Activated CD8-positive, alpha-beta T cell treated with anti-CD3 and anti-CD28 coated beads for 36 hours (primary cell): ENCODE measurements at places on chromosomes 1 and 21.

DNA sequence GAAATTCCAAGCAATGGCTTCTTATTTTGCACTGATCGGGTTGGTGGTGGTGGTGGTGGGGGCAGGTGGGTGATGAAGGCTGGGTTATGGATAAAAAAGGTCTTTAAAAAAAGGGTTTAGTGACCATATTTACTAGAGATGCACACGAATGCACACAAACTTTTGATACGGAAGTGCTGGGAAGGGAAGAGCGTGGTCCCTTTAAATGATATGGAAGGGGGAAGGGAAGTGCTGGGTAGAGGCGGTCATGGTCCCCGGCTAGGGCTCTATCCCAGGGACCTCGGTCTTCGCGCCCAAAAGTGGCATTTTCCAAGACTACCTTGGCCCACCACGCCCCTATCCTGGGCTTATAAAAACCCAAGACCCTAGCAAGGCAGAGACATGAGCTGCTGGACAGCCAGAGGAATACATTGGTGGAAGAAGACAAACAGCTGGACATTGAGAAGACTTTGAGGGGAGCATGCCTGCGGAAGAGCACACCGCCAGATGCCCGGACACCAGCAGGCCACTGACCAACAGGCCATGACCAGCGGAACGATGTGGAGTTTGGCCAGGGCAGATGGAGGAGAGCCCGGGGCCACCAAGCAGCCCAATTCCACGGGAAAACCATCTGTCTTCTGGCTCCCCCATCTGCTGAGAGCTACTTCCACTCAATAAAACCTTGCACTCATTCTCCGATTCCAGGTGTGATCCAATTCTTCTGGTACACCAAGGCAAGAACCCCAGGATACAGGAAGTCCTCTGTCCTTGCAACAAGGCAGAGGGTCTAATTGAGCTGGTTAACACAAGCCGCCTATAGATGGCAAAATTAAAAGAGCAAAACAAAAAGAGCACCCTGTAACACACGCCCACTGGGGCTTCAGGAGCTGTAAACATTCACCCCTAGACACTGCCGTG is 1720.2 kb downstream of the MRPL39 start:
- no peaks in the 10 kb centered on the region for H3K36me3 ChIP-seq
- peak overlapping the region; percentile 74 for H3K27ac ChIP-seq
- H3K27me3 ChIP-seq = no peaks in the 10 kb centered on the region
- peak overlapping the region; percentile 66 for H3K4me3 ChIP-seq
- H3K4me1 ChIP-seq = peaks cover 12% of the 10 kb centered on the region

- no peaks in the 10 kb centered on the region for H3K36me3 ChIP-seq
- H3K27me3 ChIP-seq = peaks cover 5% of the 10 kb centered on the region
- peaks cover 3% of the 10 kb centered on the region for H3K4me1 ChIP-seq
- H3K27ac ChIP-seq = no peak overlapping the region
Measured at GRCh38 chr1:33517596-33518250, 45.3 kb downstream of the ZSCAN20 start.

DNA sequence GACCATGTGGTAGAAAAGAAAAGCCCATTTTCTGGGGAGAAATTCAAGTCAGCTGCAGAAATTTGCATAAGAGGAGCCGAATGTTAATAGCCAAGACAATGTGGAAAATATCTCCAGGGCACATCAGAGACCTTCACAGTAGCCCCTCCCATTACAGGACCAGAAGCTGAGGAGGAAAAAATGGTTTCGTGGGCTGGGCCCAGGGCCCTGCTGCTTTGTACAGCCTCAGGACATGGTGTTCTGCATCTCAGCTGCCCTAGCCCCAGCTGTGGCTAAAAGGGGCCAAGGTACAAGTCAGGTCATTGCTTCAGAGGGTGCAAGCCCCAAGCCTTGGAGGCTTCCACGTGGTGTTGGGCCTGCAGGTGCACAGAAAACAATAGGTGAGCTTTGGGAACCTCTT is 108.3 kb downstream of the DMRTB1 start:
- no peak overlapping the region for H3K4me3 ChIP-seq
- no peaks in the 10 kb centered on the region for H3K36me3 ChIP-seq
- DNase-seq = no peak
- H3K4me1 ChIP-seq = peaks cover 11% of the 10 kb centered on the region
- H3K27me3 ChIP-seq = peaks cover 12% of the 10 kb centered on the region

DNA sequence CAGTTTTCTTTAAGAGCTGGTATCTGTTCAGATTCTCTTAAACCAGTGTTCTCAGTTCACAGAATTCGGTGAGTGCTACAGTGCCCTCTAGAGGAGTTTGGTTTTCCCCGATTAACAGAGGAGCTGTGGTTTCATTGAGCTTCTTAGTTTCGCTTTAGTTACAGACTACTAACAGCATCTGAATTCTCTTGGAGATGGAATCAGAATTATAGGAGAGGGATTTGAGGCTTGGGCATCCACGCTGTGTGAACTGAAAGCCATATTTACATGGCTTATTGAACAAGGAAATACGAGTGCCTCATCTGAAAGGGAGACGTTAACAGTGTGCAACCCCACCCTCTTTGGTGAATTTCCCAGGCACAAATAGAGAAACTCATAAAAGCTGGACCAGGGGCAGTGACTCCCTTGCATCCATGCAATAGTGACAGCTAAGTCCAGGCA is 202.0 kb downstream of the USH2A start:
- peak; percentile 24 for DNase-seq
- H3K4me3 ChIP-seq = peak overlapping the region; percentile 56
- no peaks in the 10 kb centered on the region for H3K4me1 ChIP-seq
- H3K27ac ChIP-seq = no peak overlapping the region

DNA sequence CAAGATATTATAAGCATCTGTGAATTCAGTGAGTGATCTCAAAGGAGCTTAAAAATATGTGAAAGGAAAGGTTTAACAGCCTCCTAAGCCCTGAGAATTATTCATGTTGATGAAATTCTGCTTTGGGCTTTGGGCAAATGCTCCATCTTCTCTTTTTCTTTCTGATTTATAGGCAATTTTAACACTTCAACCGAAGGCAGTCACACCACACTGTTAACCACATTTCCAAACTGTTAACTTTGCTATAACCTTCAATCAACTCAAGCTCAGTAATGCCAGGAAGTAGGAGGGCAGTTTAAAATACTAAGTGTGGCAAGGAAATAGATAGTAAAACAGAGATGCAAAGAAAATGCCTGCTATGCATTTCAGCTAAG is 54.4 kb upstream of the NEK7 start:
- peak overlapping the region; percentile 79 for H3K27ac ChIP-seq
- no peaks in the 10 kb centered on the region for H3K36me3 ChIP-seq
- no peaks in the 10 kb centered on the region for H3K27me3 ChIP-seq
- peak; percentile 14 for DNase-seq

DNA sequence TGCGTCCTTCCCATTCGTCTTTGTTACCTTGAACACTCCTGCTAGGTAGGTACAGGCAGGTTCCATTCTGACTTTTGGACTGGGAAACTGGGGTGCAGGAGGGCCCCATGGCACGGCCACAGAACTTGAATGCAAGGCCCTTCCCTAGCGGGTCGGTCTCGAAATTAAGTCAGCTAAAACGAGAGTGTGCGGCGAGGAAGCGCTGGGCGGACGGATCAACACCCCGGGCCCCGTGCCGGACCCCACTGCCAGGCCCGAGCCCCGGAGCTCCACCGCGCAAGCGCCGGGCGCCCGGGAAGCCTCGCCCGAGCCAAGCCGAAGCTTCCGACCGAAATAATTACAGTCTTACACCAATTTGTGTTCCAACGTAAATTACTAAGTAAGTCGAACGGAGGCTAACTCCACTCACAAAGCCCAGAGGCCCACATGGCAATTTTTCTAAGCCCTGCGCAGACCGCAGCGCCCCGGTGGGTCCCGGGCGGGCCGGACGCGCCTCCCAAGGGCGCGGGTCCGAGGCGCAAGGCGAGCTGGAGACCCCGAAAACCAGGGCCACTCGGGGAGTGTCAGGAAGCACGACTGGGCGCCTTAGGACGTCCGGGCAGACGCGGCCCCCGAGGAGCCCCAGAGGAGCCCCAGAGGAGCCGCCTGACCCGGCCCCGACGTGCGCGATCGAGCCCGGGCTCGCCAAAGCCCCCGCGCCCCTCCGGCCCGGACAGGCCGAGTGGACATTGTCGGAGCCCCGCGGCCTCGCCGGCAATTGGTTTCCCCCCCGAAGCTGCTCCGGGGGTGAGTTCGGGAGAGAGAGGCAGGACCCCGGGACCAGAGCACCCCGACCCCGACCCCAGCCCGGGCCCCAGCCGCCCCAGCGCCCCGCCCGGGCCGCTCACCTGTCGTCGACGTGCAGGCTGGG is 624 bp downstream of the RIPK4 start:
- H3K4me1 ChIP-seq = peaks cover 26% of the 10 kb centered on the region
- peak overlapping the region; percentile 69 for H3K4me3 ChIP-seq
- no peak overlapping the region for H3K27ac ChIP-seq
- H3K27me3 ChIP-seq = peaks cover 66% of the 10 kb centered on the region

- DNase-seq = no peak
- no peaks in the 10 kb centered on the region for H3K4me1 ChIP-seq
- H3K4me3 ChIP-seq = no peak overlapping the region
- H3K36me3 ChIP-seq = no peaks in the 10 kb centered on the region
- H3K27me3 ChIP-seq = no peaks in the 10 kb centered on the region
Measured at GRCh38 chr1:228337711-228338520, 68.7 kb downstream of the TRIM11 start.

DNA sequence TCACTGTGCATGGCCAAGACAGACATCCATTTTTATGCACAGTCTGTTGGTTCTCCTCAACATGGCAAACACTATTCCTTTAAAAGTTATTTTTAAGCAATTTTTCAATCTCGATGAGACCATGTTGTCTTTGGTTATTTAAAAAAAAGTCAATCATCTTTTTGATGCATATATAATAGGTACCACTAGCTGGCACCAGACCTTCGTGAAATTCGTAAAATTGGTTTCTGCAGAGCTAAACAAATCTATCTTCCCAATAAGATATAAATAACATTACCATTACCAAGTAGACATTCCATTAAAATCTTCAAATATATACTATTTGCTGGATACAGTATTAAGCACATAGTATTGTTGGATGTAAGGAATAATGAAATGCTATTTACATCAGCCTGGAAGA is 220.0 kb upstream of the GREM2 start:
- no peaks in the 10 kb centered on the region for H3K36me3 ChIP-seq
- no peaks in the 10 kb centered on the region for H3K27me3 ChIP-seq
- H3K4me1 ChIP-seq = no peaks in the 10 kb centered on the region
- no peak for DNase-seq

DNA sequence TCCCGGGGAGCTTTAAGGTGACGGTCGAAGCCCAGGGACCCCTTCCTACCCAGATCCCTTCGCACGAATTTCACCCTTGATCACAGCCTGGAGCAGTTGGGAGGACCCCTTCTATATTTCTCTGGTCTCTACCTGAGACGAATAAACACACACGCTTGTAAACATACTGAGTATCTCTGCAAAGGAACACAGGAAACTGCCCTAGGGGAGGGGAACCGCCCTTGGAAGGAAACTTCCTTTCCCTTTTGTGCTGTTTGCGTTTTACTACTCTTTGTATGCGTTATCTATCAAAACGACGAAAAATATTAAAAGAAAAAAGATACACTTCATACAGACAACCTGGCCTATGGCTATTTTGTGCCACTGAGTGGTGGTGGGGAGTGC is 750 bp downstream of the NECAP2 start:
- peaks cover 19% of the 10 kb centered on the region for H3K36me3 ChIP-seq
- peak overlapping the region; percentile 86 for H3K27ac ChIP-seq
- peak overlapping the region; percentile 88 for H3K4me3 ChIP-seq

- no peaks in the 10 kb centered on the region for H3K4me1 ChIP-seq
- no peak overlapping the region for H3K27ac ChIP-seq
- peaks cover 4% of the 10 kb centered on the region for H3K27me3 ChIP-seq
- H3K4me3 ChIP-seq = no peak overlapping the region
- no peak for DNase-seq
- no peaks in the 10 kb centered on the region for H3K36me3 ChIP-seq
Measured at GRCh38 chr21:41601573-41602368, 93.8 kb upstream of the TMPRSS2 start.

GRCh38 chr1:17273096-17273495 is 24.2 kb downstream of the PADI3 start:
- H3K36me3 ChIP-seq = no peaks in the 10 kb centered on the region
- no peak overlapping the region for H3K27ac ChIP-seq
- DNase-seq = no peak
- H3K27me3 ChIP-seq = peaks cover 8% of the 10 kb centered on the region
- H3K4me3 ChIP-seq = no peak overlapping the region
- no peaks in the 10 kb centered on the region for H3K4me1 ChIP-seq

DNA sequence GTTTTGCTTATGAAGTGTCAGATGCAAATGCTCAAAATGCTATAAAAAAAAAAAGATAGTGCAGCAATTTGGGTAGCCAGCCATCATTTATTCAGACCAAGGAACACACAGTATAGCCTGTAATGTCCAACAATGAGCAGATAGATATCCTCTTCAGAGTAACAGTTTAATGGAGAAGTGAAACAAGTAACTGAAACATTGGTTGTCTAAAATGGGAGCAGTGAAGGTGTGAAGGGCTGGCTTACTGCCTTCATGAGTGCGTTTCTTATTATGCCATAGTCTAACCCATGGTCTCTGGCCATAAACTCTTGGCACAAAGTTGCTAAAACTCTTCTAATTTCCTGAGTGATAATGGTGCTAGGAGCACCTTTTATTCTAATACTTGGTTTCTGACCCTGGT is 11.4 kb downstream of the RGS5 start:
- no peak for DNase-seq
- no peak overlapping the region for H3K27ac ChIP-seq
- H3K36me3 ChIP-seq = no peaks in the 10 kb centered on the region
- H3K4me1 ChIP-seq = no peaks in the 10 kb centered on the region
- H3K4me3 ChIP-seq = no peak overlapping the region
